ENCODE measurements at places on chromosomes 3 and 15.

DNA sequence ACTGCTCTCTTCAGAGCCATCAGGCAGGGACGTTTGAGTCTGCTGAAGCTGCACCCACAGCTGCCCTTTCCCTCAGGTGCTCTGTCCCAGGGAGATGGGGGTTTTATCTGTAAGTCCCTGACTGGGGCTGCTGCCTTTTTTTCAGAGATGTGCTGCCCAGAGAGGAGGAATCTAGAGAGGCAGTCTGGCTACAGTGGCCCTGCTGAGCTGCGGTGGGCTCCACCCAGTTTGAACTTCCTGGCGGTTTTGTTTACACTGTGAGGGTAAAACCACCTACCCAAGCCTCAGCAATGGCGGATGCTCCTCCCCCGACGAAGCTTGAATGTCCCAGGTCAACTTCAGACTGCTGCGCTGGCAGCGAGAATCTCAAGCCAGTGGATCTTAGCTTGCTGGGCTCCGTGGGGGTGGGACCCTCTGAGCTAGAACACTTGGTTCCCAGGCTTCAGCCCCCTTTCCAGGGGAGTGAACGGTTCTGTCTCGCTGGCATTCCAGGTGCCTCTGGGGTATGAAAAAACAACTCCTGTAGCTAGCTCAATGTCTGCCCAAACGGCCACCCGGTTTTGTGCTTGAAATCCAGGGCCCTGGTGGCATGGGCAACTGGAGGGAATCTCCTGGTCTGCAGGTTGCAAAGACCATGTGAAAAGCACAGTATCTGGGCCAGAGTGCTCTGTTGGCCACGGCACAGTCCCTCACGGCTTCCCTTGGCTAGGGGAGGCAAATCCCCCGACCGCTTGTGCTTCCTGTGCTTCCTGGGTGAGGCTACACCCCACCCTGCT is 21.1 kb upstream of the ST6GAL1 start:
- DNase-seq, result no peak

GRCh38 chr3:22734756-22735155 is 468.4 kb upstream of the UBE2E2 start:
- no peak for DNase-seq

GRCh38 chr3:120678984-120679383 is 3.1 kb downstream of the HGD start:
- DNase-seq, result no peak

GRCh38 chr3:136209921-136210320 is 13.8 kb upstream of the MSL2 start:
- no peak for DNase-seq

- no peak for DNase-seq
These were observed 46.6 kb upstream of the RASGRP1 start for GRCh38 chr15:38611228-38611627.

DNA sequence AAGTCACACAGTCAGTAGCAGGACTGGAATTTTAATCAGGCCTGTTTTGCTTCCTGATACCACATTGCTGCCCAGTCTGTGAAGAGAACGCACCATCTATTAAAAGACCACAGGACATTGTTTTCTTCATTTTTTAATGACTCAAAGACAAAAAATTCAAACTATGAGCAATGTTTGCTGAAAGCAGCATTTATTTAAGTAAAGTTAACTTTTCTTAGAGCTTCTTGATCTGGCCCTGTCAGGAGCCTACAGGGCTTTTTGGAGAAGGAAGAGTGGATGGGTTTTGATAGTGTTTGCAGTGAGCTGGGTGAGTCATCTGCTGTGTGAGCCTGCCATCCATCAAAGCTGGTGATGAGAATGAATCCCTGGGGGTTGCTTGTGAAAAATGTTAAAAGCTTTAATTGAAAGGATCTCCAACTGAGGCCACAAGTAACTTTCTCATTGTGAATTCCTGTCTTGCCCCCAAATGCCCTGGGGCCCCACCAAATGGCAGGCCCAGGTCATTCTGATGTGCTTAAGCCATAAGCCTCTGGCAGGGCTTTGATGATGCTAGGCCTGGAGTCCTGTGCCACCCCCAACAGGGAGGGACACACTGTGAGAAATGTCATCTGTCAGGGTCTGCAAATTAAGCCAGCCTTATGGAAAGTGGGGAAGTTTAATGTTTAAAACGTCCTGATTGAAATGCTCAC is 136.2 kb upstream of the PFN2 start:
- DNase-seq, result no peak

GRCh38 chr3:141273700-141274410 is 42.2 kb downstream of the PXYLP1 start:
- DNase-seq, result no peak

- no peak for DNase-seq
These were observed 23.4 kb downstream of the BOC start for GRCh38 chr3:113234688-113235260.

GRCh38 chr3:86969500-86970189 is 21.3 kb downstream of the VGLL3 start:
- no peak for DNase-seq

DNA sequence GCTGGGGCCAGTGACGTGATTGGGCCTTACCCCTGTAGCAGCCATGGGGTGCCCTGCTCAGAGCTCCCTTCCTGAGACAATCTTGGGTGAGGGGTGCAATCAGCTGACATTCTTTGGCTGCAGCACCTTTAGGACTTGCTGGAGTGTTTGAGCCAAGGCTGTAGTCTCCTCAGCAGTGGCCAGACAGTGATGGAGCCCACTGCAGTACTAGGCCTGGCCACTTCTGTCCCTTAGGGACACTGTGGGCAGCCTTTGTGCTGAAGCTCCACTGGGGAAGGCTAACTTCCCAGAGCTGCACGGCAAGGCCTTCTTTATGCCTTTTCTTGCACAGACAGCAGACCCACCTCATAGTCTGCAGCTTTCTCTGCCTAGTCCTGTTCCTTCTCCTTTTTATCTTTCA is 284.9 kb upstream of the IGF1R start:
- DNase-seq, result no peak

- no peak for DNase-seq
These were observed 155.4 kb upstream of the PLAAT1 start for GRCh38 chr3:193085655-193086054.

Data from right kidney (tissue), 9 donors.